T-helper 22 cell (primary cell): ENCODE measurements at places on chromosomes 13 and 19.

DNA sequence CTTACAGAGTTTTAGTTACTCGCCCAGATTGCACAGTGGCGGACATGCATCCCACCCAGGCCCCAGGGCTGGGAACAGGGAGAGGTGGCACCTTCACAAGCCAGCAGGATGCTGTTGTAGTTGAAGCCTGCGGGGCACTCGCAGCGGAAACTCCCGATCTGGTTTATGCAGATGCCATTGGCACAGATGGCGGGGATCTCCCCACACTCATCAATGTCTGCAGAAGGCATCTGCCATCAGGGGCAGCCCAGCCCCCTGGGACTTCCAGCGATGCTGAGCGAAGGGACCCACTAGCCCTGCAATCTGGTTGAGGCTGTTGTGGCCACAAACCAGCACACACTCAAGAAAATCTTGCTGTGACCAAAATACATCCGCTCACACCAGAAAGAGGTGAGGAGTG lies 44.6 kb downstream of the CCL25 start:
- no peak for DNase-seq

GRCh38 chr13:43669964-43670363 lies 116.8 kb downstream of the ENOX1 start:
- no peak for DNase-seq

GRCh38 chr19:525029-525428 lies 6.5 kb upstream of the CDC34 start:
- DNase-seq, result no peak

GRCh38 chr19:53041366-53041765 lies 3.2 kb upstream of the ERVV-2 start:
- DNase-seq, result no peak

DNA sequence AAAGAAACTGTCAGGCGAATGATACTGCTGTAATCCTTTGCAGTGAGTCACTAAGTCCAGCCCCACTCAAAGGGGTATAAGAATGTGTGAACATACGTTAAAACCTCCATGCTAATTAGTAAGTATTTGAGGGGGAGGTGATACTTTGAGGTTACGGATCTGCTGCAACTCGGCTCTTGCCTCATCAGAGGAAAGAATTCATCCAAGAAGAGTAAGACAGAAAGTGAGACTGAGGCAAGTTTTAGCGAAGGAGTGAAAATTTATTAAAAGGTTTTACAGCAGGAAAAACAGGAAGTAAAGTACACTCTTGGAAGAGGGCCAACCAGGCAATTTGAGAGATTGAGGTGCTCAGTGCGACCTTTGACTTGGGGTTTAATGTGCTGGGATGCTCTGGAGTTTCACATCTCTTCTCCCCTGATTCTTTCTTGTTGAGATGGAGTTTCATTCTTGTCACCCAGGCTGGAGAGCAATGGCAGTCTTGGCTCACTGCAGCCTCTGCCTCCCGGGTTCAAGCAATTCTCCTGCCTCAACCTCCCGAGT lies 9.8 kb downstream of the CLEC4M start:
- DNase-seq, result no peak

GRCh38 chr19:40646743-40647254 lies 43.7 kb downstream of the NUMBL start:
- no peak for DNase-seq

DNA sequence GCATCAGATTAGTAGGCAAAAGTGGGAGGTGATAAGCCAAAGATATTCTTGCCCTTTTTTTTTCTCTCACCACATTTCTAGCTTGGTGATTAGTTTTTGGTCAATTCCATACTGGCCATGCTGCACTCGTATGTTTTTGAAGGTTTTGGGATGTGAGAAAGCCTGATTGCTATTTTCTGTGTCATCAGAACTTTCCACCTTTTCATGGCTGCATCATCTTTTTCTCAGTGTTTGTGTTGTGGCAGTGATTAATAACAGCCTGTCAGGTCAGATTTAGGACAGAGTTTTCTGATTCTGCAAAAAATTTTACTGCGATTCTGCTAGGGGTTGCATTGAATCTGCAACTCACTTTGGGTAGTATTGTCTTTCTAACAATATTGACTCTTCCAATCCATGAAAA lies 32.9 kb downstream of the PSG1 start:
- DNase-seq, result no peak

DNA sequence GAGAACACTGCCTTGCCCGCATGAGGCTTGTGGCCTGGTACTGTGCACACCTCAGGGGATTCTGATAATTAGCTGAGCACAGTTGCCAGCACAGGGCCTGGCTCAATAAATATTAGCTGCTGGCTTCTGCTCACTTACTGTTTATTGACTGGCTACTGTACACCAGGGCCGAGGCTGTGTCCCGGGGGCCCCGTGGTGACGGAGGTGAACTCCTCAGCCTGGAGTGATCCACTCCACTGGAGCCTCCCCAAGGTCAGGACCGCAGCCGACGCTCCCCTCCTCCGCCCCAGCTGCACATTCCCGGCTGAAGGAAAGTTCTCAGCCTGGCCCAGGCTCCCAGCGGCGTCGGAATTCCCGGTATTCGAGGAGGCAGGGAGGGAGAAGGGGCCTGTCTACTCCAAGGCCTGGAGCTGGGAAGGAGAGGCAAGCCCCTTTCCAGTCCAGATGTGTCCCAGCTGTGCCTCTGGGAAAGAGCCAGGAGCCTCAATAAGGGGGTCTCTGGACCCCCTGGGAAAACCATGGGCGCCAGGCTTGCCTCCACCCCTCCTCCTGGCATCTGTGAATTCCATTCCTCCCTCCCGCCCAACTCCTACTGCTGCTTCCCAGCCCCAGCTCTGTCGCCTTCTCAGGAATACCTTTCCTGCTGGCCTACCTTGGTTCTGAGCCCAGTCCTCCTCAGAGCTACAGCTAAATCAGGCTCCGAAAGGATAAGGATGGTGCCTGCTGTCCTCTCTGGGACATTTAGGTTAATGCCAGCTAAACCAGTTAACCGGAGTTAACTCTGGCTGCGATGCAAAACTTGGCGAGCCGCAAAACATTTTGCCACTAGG lies 7.3 kb downstream of the RPS16 start:
- no peak for DNase-seq

DNA sequence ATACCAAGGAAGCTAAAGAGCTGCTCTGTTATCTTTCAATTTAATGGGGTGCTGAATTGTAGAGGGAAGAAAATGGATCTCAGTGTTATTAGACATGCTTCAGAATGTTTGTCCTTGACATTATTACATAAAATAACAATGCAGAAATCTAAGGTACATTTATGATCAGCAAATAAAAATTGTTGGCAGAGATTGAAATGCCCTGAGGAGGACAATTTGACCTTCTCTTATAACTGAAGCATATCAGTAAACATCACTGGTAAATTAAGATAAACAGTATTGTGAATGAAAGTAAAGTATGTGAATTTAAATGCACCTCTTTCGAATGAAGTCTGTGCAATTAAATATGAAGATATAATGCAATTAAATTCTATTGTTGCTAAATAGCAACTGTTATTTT lies 1362.1 kb upstream of the ATXN8OS start:
- no peak for DNase-seq

DNA sequence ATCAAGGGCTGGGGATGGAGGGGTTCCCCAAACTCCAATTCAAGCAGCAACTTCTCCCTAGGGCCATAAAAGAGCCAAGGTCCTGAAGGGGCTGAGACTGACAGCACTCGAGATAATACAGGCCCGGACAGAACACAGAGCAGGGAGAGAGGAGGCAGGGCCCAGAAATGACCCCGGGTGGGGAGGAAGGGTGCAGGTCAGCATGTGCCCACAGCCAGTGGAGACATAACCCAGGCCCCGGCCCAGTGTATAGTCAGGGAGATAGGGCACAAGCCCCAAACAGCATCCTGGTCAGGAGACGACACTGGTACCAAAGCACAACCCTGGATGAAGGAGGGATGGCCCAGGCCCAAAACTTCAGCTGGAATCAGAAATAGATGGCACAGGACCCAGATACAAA lies 28.6 kb upstream of the ATP1A3 start:
- no peak for DNase-seq

GRCh38 chr13:71605744-71606143 lies 261.3 kb downstream of the DACH1 start:
- no peak for DNase-seq

DNA sequence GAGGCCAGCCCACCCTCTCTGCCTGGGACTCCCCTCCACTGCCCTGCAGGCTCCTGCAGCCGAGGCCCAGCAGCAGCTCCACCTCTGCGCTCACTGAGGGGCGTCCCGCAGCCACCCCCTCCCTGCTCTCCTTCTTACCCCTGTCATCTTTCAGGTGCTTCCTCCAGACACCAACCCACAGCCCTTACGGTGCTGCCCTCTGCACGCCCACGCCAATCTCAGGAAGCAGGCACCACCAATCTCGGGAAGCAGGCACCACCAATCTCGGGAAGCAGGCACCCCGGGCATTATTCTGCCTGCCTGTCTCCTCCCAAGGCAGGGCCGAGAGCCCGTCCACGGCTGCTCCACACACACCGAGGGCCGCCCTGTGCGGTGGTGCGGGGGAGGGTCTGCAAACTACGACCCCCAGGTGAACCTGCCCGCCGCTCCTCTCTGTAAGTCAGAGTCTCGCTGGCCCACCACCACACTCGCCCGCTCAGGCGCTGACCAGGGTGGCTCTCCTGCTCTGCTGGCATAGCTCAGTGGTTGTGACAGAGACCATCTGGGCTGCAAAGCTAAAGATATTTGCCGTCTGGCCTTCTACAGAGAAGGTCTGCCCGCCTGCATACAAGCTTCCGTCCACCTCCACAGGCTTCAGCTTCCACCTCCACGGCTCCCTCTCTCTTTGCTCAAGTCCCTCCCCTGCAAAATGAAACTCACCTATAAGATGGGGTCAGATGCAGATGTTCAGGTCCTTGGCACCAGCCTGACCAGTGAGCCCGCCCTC lies 2.9 kb downstream of the LSM7 start:
- DNase-seq, result no peak

- DNase-seq, result no peak
Observed at GRCh38 chr13:113801289-113801961, 42.4 kb downstream of the TMEM255B start.

DNA sequence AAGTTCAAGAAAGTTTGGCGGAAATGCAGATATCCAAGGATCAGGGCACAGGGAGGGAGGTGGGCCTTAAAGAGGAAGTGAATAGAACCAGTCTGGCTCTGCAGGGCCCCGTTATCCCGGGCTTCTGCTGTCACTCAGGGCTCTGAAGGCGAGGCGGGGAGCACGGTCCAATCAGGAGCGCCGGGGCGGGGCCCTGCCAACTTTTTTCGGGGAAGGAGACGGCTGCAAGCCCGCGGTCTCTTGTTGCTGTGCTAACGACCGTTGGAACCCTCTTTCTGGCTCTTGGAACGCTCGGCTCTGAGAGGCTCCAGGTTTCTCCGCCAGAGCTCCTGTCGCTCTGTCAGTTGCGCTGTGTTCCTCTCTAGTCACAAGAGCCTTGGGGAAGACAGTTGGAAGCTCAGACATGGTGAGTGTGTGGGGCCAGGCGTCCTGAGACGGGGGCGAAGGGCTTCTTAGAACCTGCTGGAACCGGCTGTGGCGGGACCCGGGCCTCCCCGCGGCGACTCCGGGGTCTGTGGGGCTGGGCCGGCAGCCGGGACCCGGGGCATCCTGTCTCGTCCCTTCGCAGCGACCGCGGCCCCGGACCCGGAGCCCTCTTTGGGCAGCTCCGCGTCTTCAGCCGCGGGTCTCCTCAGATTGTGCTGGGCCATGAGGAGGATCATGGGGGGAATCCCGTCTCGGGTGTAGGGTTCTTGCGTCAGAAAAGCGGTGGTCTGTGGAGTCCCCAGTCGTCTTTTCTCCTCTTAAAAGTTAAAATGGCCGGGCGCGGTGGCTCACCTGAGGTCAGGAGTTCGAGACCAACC lies 27.7 kb downstream of the ZNF844 start:
- DNase-seq, result peak; percentile 2

DNA sequence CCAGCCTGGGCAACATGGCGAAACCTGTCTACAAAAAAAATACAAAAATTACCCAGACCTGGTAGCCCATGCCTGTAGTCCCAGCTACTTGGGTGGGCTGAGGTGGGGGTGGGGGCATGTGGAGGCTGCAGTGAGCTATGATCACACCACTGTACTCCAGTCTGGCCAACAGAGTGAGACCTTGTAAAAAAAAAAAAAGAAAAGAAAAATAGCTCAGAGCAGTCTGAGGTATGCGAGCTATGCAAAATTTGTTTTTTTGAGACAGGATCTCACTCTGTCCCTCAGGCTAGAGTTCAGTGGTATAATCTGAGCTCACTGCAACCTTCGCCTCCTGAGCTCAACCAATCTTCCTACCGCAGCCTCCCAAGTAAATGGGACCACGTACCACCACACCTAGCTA lies 7.1 kb upstream of the TOMM40 start:
- no peak for DNase-seq

DNA sequence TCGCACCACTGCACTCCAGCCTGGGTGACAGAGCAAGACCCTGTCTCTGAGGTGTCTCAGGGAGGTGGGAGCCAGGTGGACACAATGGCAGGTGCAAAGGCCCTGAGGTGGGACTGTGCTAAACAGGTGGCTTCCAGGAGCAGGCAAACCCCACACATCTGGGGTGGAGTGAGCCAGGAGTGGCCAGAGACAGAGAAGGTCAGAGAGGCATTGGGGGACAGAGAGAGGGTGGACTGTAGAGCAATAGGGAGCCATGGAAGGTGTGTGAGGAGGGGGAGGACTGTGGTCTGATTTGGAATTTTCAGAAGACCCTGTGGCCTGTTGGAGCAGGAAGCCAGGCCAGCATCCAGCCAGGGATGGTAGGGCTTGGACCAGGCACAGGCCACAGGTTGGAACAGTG lies 4.7 kb downstream of the MEF2B start:
- DNase-seq, result no peak

DNA sequence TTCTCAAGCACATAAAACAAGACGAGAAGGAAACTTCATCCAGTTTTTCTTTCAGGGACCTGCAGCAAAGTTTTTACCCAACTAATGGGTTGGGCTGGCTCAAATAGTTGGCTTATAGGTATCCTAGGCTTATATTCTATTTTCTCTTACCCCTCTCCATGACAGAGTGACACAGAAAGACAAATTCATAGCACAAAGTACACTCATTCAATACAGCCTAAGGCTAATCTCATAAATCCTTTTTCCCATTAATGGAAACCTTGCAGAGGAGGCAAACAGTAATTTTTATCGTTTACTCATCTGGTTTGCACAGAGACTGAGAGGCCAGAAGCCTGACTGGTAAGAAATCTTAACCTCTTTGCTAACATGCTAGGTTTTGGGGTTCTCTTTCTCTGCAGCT lies 1589.9 kb downstream of the SLITRK1 start:
- no peak for DNase-seq

- DNase-seq, result no peak
Observed at GRCh38 chr19:16315825-16316505, 8.7 kb upstream of the KLF2 start.

DNA sequence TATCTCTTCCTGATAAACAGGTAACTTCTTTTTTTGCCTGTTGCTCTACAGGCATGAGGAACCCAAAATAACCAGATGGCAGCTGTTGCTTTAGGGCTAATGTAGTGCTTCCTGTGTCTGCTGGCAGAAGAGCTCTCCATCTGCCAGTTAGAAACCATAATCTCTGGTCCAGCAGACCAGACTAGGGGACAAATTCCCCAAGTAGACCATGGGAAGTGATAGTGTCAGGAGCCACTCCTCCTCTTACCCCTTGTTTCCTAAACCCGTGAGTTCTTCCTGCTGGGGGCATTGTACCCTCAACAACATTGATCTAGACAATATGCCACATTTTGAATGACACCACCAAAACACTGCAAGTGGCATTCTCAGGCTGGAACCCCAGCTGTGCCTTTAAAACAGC lies 135.9 kb downstream of the DLEU7 start:
- DNase-seq, result no peak

- DNase-seq, result no peak
Observed at GRCh38 chr13:114211446-114212157, 23.1 kb upstream of the CDC16 start.

- no peak for DNase-seq
Observed at GRCh38 chr19:16470541-16470910, 1.2 kb downstream of the EPS15L1 start.
